H7 (cell line): ENCODE measurements at places on chromosomes 2 and 18.
A peak's percentile ranks its signal among the peaks of the same experiment; 100 is the strongest.

GRCh38 chr2:84906108-84906899 is 848 bp downstream of the TMSB10 start:
- DNase-seq = peak; percentile 69

DNA sequence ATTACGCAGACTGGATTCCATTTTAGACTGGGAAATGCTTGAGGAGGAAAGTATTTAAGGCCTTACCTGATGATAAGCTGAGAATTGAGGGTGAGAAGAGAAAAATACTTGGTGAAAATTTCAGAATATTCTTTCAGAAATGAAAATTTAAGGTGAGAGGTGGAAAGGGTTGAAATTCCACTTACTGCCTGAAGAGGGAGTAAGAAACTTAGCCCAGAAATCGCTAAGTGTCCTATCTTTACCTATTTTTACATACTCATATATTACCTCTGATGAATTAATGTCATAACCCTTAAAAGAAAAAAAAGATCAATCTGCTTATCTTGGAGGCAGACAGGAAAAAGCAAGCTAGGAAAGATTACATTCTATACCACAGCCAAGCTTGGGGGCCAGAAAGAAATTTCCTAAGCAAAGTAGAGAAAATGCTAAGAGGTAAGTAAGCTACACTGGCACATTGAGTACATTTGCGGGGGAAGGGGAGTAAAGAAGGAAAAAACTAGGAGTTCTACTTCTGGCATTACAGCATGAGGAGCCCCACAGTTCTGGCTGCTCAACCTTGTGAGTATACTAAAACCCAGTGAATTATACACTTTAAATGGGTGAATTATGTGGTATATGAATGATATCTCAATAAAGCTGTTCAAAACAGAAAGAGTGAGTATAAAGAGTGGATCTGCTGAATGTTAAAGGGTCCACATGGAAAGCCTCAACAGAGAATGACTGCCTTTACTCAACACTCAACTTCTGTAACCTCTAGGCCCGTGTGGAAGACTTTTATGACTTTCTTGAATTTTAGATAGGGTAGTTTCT is 33.8 kb downstream of the SMC6 start:
- peak; percentile 2 for DNase-seq

DNA sequence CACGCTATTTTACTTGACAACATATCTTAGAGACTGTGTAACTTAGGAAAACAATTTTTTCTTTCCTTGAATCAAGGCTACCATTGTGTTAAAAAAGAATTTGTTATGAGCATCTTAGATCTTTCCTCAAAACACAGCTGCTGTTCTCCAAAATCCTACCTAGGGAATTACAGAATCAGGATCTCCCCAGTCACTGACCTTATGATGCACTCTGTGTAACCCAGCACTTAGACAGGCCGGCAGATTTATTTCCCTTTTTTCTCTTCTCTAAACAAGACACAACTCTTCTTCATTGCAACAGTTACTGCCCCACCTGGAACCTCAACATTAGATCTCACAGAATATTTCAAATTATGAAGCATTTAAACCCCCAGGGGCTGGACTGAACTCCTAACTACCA is 13.5 kb upstream of the C2orf15 start:
- DNase-seq = no peak

GRCh38 chr2:29042561-29043075 is 31.7 kb downstream of the PCARE start:
- no peak for DNase-seq

- DNase-seq = no peak
These were observed 499.5 kb upstream of the MYT1L start for GRCh38 chr2:2830576-2830975.

DNA sequence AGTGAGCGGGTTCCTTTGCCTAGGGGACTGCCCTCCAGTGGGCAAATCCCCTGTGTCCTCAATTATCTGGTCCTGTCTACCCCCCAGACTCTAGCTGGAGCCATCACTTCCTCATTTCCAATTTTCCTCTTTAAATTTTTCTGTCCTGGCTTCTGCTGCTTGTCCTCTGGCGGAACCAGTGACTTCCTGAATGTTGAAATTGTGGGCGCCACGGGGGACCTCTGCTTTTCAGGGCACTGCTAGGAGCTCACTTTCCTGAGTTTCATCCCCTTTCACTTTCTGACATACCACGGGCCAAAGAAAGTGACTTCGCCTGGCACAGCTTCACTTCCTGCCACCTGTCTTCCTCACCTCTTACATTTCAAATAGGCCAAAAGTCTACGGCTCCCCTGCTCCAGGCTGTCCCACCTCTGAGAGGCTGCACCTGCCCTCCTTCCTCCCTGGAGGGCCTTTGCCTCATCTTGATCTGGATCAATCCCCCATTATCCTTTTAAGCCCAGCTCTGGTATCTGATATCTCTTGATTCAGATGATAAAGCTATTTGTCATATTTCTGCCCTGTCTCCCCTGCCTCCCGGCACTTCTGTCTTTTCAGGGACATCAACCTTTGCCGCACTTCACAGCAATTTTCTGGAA is 1.4 kb upstream of the MARCO start:
- DNase-seq = no peak

- DNase-seq = no peak
These were observed 100.5 kb upstream of the ITPRID2 start for GRCh38 chr2:181790716-181791649.

DNA sequence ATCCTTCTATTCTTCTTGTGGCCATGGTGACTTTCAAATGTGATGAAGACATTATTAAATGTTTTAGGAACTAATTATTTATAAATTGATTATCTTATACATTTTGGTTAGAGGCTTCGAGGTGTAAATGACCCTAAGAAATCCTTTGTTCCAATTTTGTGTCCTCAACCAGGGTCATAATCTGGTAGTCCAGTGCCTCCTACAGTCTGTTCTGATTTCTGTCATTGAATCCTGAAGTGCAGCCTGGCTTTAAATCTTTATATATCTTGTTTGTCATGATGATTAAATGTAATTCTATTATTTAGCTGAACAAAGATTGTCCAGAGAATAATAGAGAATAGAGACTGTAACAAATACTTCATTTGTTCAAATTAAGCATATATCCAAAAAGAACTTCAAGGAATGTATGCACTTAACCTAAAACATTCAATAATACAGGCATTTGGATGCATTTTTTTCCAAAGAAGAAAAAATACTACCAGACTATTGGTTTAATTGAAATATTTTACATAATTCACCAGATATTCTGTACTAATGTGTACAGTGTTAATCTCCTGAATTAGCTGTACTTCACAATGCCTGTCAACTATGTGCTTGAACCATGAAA is 89.8 kb downstream of the PRPF40A start:
- no peak for DNase-seq

DNA sequence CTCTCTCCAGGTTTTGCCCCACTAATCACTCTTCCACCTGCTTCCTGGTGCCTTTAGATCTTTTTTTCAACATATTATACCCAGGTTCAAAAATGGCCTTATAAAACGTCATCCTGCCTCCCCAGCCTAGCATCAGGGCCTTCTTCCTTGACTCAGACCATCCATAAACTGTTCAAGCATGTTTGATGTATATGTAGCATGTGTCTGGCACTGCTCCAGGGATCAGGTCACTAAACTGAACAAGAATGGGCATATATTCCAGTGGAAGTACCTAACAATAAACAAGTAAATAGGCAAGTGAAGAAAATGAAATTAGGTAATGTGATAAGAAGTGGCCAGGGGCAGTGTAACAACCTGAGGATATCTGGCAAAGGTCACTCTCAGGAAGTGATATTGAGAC is 141.2 kb downstream of the TRIB2 start:
- no peak for DNase-seq

GRCh38 chr2:53053937-53054336 is 713.7 kb upstream of the CHAC2 start:
- no peak for DNase-seq

DNA sequence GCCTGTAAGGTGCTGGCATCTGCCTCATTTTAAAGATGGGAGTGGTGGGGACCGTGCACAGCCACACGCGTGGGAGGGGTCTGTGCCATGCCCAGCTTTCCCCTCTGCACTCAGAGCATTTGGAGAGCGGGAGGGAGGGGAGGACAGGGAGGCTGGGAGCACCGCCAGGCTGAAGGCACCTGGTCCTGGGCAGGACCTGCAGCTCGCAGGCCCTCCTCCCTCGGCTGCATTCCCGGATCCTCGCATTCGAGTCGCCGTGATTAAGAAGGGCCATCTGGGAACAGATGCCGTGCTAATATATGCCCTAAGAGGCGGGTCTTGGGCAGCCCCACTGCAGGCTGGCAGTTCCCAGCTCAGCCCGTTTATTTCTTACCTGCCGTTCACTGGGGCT is 84.0 kb downstream of the PTGR3 start:
- no peak for DNase-seq

- DNase-seq = no peak
These were observed 30.3 kb downstream of the PAX3 start for GRCh38 chr2:222268311-222268990.

GRCh38 chr2:46988733-46989481 is 73.3 kb upstream of the MCFD2 start:
- peak; percentile 83 for DNase-seq

- peak; percentile 28 for DNase-seq
These were observed 36.2 kb upstream of the DNMT3A start for GRCh38 chr2:25377822-25378421.

DNA sequence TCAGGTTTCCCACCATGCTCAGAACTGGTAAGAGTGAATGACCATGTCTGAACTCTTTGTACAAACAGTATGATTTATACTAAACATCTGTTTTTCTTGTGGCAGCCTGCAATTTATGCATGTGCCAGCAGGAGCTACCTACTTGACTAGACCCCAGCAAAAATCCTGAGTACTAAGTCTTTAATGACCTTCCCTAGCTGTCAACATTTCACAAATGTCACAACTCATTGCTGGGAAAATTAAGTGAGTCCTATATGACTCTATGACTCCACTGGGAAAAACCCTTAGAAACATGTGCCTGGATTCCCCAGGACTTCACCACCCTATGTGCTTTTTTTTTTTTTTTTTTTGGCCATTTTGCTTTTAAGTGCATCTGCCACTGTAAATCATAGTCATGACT is 1225.8 kb downstream of the SUCLG1 start:
- no peak for DNase-seq

DNA sequence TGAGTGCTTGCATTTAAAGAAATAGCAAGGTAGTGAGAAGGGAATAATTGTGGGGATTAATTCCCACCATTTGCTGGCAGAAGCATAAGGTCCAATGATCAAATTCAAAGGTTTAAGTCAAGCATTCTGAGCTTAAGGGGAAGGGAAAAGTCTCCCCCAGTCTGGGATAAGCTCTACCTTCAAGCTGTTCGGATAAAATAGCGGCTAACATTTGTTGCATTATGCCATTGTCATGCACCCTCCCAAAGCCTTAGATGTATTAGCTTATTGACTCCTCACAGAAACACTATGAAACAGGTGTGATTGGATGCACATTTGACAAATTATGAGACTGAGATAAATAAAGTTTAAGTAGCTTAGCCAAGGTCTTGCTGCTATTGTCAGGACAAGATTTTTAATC is 52.2 kb upstream of the TGIF1 start:
- DNase-seq = no peak

GRCh38 chr18:67735506-67735905 is 219.0 kb upstream of the DSEL start:
- no peak for DNase-seq

DNA sequence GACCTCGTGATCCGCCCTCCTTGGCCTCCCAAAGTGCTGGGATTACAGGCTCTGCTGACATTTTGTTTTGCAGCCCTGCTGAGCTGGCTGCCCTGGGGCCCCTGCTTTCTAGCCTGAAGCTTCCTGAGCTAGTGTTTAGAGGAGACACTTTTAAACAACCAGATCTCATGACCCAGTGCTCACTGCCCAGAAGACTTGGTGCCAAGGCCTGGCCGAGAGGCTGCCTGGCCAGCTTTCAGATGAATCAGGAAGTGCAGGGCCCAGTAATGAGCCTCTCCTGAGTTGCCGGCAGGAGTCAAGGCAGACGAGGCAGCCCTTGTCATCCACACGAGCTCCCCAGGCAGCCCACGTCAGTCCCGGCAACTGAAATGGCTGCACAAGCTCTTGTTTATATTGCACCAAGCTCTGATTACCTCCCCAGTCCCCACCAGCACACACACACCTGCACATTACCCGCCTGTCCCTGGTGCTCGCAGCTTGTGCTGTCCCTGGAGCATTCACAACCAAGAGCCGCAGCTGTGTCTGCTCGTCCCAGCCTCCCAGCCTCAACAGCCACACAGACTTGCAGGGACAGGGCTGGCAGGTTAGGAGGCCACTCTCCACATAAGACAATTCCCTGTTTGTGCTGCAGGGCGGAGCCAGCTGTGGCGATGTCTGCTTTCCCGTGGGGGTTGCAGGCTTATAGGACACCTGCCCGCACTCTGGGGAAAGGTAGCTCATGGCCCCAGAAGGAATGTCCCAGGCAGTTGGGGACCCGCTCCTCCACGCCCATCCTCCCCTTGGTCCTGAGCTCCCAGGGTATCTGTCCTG is 331.2 kb upstream of the MYT1L start:
- DNase-seq = no peak

DNA sequence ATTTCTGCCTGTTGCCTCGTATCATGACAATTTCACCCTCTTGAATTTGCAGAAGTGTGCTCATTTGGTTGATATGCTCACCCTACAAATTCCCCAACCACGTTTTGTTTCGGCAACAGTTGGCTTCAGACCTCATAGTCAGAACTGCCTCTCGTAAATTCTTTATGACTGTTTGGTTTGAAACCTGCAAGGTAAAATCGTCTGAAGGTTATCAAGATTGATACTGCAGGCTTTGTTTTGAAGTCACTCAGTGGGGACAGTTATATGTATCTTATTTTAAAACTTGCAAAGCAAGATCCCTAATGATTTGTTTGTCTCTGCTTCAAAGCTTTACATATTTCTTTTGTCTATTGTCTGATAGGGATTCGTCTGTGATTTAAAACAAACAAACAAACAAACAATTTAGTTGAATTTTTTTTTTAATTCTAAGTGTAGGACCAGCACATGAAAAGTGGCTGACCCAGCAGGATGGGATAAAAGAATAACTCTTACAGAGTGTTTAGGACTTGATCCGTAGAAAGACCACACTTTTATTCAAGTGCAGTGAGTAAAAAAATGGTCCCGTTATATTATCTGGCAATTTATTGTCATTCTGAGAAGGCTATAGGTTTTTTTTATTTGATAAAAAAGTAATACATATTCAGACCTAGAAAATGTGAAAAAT is 45.7 kb upstream of the MYCN start:
- DNase-seq = no peak

- peak; percentile 53 for DNase-seq
These were observed 131.3 kb upstream of the ACAA2 start for GRCh38 chr18:49944663-49945062.

- no peak for DNase-seq
These were observed 30.2 kb downstream of the PKP4 start for GRCh38 chr2:158486970-158487325.
